T47D (cell line): ENCODE measurements at places on chromosomes 7 and 10.

- DNase-seq = no peak
These were observed 238.7 kb downstream of the PLXNA4 start for GRCh38 chr7:132337450-132338080.

DNA sequence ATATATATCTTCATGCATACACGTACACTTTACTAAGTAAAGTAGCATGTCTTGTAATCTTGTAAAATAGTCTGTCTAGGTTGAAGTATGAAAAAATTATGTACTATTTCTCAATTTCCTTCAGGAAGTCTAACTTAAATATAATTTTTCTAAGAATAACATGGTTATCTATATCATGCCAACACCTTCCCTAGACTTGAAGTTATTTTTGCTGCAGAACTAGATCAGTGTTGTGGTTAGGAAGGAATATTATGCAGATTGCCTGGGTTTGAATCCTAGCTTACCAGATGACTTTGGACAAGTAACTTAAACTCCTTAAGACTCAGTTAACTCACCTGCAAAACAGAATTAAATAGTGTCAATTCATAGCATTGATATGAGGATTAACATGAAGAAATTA, 142.2 kb upstream of the SEMA3A start:
- no peak for DNase-seq

GRCh38 chr7:70392877-70393435, 739.0 kb upstream of the GALNT17 start:
- DNase-seq = no peak

DNA sequence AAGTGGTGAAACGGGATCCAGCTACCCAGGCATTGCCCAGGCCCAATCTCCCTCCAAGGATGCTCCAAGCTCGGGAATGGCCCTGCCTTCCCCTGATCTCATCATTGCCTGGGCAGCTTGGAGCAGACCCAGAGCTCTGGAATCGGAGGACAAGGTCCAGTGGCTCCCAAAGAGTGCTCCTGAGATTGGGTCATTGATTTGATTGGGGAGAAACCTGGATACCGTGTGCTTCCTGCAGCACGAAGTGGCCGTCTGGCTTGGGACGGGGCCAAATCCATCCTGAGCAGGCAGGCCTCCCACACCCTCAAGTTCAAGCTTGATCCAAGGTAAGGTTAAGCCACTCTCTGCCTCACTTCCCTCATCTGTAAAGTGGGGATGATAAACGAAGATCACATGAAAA, 69.9 kb downstream of the OAT start:
- no peak for DNase-seq

GRCh38 chr10:81957976-81958375, 83.0 kb downstream of the NRG3 start:
- DNase-seq = no peak

DNA sequence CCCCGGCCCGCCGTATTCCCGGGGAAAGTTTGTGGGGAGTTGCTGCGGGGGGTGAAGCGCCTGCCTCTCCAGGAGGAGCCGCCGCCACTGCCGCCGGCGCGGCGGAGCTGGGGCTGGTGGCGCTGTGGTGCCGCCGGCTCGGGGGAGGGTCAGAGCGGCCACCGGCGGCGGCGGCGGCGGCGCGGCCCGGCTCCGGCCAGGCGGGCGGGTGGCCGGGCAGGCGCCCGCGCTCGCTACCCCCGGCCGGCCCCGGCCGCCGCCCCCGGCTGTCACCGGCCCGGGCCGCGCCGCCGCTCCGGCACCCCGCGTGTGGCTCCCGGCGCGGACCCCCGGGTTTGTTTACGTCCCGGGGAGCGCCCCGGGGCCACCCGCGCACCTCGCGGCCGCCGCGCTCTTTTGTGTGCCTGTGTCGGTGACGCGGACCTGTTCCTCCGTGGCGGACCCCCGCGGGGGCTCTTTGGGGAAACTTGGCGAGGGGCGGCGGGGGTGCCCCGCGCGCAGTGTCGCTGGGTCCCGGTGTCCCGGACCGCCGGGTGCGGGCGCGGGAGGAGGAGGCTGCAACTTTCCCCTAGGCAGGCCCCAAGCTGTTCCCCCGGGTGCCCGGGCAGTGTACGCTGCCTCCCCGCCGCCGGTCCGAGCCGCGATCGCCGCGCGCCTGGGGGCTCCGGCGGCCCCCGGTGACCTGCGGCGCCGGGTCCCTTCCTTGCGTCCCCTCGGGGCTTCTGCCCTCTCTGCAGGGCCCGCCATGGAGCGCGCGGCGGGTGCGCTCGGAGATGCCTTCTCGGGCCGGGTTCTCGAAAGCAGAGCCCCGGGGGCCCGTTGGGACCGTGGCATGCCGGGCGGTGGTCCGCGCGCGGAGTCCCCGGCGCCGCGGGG, 593 bp upstream of the CUX1 start:
- DNase-seq = peak; percentile 50

DNA sequence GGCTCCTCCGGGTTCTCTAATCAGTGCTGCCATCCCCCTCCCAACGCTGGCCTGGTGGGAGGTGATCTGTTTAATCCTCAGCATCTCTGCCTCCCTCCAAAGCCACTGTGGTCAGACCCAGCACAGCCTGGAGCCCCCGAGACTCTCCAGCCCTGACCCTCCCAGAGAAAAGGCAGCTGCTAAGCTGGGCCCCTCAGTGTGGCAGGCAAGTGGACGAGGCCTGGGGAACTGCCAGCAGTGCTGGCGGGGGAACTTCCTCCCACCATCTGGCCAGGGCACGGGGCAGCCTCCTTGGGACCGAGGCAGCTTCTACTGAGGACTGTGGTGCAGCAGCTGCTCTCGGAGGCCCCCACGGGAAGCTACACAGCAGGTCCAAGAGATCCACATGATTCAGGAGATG, 51.1 kb downstream of the DPYSL4 start:
- DNase-seq = no peak

GRCh38 chr10:92734301-92734700, 44.5 kb downstream of the HHEX start:
- DNase-seq = no peak

GRCh38 chr10:88865281-88865876, 13.7 kb upstream of the ANKRD22 start:
- DNase-seq = peak; percentile 51

DNA sequence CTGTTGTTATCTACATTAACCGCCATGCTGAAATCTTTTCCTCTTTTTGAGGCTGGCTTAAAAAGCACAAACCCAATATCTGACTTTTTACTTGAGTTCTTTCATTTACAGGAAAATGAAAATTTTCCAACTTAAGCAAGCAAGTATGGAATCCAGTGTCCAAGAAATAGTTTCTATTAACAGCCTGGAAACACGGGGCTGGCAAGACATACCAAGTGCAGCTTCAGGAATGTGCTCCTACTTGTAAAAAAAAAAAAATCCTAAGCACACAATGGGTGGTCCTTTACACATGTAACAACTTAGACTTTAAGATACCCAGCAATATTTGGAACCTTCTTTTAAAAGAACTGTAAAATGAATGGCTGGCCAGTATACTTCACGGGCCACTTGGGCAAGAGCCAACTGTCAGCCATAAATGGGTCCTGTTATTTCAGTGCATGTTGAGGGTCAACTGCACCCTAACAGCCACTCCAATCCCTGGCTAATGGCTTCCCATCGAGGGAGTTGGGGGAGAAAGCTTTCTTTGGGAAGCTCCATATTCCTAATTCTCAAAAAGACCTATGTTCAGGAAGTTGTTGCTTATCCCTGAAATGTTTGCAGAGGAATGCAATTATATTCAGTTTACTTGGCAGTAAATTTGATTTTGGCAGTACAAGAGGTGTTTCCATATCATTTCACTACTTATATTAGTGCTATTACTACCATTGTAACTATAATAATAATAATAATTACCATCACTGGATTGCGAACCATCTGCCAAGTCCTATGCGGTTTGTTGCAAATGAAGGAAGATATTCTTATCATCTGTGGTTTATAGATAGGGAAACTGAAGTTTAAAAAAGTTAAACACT, 236.4 kb upstream of the TMEM72 start:
- DNase-seq = no peak

DNA sequence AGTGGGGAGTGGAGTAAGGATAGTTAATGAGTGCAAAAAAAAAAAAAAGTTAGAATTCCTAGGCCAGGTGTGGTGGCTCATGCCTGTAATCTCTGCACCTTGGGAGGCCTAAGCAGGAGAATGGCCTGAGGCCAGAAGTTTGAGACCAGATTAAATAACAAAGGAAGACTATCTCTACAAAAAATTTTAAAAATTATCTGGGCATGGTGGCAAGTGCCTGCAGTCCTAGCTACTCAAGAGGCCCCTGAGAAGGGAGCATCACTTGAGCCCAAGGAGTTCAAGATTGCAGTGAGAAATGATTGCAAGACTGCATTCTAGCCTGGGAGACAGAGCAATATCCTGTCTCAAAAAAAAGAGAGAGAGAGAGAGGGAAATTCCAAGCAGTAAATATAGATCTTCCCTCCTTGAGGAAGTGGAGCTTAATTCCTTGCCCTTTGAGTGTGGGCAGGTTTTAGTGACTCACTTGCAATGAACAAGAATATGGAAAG, 19.5 kb upstream of the CSTF2T start:
- no peak for DNase-seq

- DNase-seq = no peak
These were observed 790.7 kb upstream of the COBL start for GRCh38 chr7:52107355-52107754.

DNA sequence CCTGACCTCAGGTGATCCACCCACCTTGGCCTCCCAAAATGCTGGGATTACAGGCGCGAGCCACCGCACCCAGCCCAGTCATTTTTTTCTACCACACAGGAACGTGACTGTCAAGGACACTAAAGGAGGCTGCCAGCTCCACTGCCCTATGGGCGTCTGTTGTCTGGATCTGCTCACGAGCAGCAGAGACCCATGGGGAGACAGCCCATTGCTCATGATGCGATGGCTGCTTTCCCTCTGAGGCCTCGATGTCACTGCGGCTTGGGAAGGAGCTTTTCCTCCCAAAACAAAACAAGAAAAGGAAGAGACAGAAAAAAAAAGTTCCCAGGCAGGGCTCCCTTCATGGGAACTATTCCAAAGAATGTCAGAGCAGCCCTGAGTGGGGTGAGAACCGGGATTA, 70.5 kb downstream of the DENND2A start:
- no peak for DNase-seq

- DNase-seq = no peak
These were observed 24.2 kb upstream of the SMIM30 start for GRCh38 chr7:113142385-113143119.

DNA sequence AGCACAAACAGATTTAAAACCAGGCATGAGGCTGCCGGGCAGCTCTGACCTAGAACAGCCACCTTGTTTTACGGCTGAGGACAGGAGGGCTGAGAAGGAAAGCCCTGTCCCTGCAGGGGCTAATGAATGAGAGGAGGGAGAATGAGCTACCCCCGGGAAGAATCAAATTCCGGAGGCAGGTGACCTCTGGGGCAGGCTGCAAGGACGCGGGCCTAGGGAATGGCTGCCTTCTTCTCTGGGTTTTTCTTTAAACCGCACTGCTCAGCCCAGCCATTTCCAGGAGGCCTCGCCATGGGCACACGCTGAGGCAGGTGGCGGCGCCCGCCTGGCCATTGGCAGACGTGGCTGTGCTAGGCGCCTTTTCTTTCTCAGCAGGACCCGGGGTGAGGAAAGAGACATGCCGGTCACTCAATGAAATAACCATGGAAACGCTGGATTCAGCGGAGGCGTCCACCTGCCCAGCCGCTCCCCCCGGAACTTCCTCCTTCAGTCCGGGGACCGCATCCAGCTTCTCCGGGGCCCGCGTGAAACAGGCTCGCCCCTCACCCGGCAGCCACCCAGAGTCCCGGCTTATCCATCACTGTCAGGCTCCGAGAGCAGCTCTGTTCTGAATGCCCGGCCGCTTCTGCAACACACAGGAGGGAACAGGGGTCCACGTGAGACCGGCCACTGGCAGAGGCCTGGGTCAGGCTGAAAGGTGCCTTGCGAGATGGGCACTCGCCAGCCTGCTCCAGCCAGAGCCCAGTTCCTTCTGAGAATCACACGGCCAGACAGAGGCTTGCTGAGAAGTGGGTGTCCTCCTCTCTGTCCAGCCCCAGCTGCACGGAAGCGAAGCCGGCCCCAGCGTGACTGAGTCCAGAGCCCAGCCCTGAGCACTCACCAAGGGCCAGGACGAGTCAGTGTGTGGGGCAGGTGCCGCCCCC, 82.1 kb downstream of the PDGFA start:
- no peak for DNase-seq

- DNase-seq = no peak
These were observed 10.2 kb downstream of the PKD2L1 start for GRCh38 chr10:100319707-100320402.

DNA sequence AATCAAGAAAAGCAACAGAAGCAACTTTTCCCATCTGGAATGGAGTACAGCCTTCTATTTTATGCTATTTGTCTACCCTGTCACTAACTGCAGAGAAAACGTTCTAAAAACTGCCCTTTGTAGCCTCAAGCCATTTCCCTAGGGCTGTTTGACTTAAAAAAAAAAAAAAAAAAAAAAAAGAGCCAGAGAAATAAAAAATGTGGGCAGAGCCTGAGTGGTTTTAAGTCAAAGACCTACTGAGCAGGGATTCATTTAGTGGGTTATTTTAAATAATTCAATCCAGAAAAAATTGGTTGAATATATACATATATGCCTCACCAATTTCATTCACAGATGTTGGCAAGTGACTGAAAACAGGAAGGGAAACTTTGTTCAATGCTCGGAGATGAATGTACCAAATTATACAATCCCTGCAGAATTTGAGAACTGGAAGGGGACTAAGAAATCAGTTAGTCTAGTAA, 75.2 kb downstream of the PPP1R3C start:
- no peak for DNase-seq

DNA sequence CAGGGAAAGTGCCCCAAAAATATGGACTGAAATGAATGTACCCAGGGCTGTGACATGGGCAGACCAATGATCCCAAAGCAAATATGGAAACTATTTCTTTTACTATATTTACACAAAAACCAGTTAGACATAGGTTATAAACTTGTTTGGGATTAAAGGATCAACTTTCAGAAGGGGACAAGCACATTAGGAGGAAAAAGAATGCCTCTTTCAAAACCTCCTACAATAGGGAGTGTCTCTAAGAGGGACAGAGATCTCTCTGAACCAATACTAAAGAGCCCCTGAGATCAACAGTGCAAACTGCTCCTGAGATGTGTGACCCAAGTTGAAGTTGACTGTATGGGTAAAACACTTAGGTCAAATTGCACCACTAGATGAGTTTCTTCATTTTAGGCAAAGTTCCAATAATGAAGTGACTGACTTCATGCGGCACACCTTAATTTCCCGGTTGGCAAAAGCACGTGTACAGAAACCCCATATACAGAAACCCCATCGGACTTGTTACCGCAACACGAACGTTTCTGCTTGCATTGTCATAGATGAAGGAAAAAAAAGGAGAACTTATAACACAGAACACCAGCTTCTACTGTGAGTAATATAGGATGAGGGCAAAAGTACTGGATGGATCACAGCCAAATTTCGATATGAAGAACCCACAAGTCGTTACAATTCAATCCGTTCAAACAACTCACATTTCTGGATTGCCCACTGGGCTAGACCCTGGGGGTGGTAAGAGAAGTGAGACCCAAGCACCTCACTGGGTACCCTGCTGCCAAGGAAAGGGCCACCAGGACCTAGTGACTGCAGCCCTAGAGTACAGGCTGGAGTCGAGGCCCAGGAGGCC, 4.3 kb downstream of the SVIL start:
- DNase-seq = peak; percentile 91
